ENCODE measurements at places on chromosomes 12 and 14.

- no peak for DNase-seq
These were observed 14.3 kb downstream of the PGF start for GRCh38 chr14:74940956-74941565.

GRCh38 chr12:51951843-51952722 is 584 bp downstream of the ACVR1B start:
- no peak for DNase-seq

DNA sequence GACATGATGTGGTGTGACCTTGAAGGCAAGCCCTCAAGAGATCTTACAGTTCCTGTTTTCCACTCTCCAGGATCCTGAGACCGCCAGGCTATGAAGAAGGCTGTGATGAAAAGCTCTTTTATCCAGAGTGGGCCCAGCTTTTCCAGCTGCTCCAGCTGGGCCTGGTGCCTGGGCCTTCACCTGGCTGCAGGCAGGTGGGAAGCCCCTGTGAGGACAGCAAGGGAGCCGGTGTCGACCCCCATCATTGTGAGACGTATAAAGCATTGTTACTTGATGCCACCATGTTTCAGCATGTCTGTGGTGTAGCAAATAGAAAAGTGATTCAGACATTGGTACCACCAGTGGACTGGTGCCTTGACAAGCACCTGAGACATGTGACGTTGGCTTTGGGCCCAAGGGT is 190.2 kb downstream of the KIF26A start:
- no peak for DNase-seq

DNA sequence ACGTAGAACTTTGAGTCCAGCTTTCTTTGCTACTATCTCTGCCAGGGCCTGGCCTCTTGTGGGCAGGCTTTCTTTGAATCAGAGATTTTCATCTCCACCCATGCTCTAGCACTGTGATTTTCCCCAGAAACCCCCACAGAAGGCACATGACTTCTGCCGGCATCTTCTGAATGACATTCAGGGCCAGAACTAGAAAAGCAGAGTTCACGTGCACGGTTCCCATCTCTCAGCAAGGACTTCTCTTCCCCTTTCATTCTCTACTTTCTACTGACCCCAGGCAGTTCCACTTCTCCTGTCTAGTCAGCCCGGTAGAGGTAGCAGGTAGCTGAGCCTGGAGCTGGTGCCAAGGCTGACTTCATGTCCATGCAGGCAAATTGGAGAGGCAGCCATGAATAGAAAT is 26.9 kb downstream of the BATF start:
- no peak for DNase-seq

GRCh38 chr12:1692895-1693610 is 2.2 kb downstream of the ADIPOR2 start:
- DNase-seq = no peak

GRCh38 chr14:93906341-93907329 is 20.5 kb upstream of the FAM181A start:
- peak; percentile 24 for DNase-seq

DNA sequence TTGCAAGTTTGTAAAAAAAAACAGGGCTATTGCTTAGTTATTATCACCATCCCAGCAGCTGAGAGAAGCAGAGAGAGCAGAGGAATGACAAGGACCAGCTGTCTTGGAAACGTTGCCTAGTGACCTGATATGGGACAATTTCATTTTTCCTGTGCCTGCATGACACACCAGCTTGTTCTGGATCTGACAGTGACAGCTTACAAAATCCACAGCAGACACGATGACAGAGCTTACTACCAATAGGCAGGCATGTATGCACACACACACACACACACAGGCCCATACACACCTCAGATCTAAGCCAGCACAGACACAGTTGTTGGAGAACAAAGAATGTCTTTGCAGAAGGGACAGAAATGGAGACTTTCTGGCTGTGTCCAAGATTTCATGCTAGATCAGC is 25.4 kb downstream of the HSPB8 start:
- DNase-seq = no peak

DNA sequence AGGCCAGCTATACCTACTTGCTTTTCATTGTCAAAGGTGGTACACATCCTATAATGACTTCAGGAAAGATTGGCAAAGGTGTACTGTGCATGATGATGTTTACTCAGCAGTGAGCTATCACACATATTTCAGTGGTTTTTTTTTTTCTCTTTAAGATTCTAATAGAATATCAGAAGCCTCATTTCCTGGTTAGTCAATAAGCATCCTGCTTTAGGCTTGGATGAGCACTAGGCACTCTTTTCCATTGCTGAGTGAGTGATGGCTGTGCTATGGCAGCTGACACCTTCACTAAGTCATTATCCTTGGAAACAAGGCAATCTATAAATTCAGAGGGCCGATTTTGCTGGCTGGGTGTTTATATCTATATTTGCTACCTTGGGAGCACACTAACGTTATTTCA is 161.1 kb upstream of the RASSF8 start:
- DNase-seq = no peak

GRCh38 chr12:98352218-98352811 is 163.1 kb upstream of the TMPO start:
- no peak for DNase-seq

DNA sequence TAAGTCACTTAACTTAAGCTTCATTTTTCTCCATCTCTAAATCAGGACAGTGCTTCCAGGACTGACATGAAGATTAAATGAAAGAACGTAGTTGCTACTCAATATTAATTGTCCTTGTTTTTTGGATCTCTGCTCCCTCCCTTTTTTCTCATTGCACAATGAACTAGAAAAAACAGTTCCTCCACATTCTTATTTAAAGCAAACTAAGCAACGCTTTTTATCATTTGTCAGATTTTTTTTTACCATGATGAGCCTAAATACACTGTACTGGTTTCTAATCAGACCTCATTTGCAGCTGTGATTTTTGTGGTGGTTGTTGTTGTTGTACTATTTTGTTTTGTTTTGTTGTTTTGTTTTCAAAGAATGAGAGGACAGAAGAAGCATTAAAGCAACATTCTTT is 23.2 kb upstream of the PARP11 start:
- no peak for DNase-seq

DNA sequence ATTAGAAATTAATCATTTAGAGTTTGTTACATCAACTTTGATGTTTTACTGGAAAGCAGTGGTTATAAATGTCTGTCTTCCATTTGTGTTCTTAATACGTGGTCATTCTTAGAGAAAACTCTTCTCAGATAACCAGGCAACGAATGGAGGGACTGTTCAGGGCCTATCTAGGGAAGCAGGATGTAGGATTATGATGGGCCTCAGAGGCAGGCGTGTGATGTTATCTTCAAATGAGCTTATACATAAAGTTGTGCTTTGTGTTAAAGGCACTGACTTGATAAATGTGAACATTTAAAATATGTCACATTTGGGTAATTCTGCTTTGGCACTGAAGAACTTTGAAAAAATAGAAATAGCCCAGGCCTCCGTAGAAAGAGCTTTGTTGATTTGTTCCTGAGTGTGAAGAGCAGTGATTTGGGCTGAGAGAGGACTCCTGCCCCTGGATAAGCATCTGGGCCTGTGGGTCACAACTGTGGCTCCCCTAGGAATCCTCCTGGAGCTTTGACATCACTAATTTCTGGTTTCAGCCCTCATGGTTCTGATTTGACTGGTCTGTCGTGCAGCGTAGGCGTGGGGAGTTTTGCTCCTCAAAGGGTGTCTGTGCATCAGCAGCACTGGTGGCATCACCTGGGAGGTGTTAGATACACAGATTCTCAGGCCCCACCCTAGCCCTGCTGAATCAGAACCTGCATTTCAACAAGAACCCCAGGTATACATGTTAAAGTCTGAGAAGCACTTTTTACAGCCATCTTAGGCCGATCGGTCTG is 55.4 kb downstream of the SAMD4A start:
- DNase-seq = no peak

DNA sequence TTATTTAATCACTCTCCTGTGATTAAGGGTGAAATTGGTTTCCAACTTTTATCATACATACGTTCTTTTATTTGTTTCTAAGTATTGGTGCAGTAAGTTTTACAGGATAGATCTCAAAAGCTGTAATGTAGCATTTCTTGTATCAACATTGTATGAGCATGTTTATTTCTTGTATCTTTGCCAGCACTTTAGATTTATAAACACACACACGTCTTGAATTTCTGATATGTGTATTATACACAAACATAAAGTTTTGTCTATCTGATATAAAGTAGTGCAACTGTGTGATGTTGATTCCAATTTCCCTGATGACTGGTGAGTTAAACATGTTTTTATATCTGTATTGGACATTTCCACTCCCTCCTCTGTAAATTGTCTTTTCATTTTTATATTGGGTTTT is 134.7 kb downstream of the NOVA1 start:
- no peak for DNase-seq

- no peak for DNase-seq
These were observed 190.1 kb upstream of the PRMT8 start for GRCh38 chr12:3300833-3301401.

GRCh38 chr12:1927751-1928351 is 9.4 kb upstream of the CACNA2D4 start:
- no peak for DNase-seq

DNA sequence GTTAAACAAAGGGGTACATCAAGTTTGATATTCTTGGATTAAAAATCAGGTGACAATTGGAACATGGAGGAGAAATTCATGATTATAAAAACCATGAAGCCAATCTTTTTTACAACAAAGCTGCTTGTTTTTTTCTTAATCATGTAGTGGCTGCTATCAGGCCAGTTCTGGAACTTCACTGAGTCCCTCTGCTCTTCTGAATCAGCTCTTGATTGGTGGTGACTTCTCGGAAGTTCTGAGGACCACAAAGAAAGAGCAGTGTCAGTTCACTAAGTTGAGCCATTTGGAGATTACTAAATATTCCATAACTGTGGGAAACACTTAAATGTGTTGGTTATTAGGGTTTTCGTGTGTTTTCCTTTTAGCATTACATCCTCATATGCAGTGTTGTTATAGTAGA is 8.5 kb downstream of the EIF4B start:
- DNase-seq = no peak

GRCh38 chr12:108949976-108950375 is 70.1 kb downstream of the DAO start:
- DNase-seq = no peak

GRCh38 chr14:95601650-95602049 is 66.8 kb downstream of the GLRX5 start:
- DNase-seq = no peak

GRCh38 chr14:61561657-61562276 is 133.5 kb upstream of the HIF1A start:
- DNase-seq = no peak

GRCh38 chr12:28938581-28939235 is 210.4 kb upstream of the FAR2 start:
- DNase-seq = no peak

GRCh38 chr14:63266106-63266505 is 52.6 kb downstream of the GPHB5 start:
- no peak for DNase-seq

DNA sequence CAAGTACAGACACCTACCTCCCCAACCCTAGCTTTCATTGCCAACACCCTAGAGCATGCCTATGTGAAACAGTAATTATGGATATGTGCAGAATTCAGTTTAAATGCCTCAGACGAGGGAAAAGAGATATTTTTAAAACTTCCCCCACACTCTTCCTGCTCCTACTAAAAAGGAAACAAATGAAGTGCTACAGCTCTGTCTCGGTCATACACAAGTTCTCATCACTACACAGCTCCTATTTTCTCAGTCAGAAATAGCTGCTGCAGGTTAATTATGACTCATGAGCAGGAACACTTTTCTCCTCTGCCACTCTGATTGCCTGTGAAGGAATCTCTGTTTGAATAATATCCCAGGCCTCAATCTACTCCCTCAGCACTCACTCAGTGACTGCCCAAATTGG is 703.6 kb upstream of the FLRT2 start:
- DNase-seq = no peak

GRCh38 chr12:5656836-5657235 is 224.9 kb downstream of the NTF3 start:
- no peak for DNase-seq

GRCh38 chr12:128068211-128068610 is 198.8 kb upstream of the TMEM132C start:
- DNase-seq = no peak

GRCh38 chr12:13379531-13380188 is 183.1 kb downstream of the EMP1 start:
- DNase-seq = no peak

- DNase-seq = no peak
These were observed 3.8 kb downstream of the C14orf93 start for GRCh38 chr14:23006188-23006534.

DNA sequence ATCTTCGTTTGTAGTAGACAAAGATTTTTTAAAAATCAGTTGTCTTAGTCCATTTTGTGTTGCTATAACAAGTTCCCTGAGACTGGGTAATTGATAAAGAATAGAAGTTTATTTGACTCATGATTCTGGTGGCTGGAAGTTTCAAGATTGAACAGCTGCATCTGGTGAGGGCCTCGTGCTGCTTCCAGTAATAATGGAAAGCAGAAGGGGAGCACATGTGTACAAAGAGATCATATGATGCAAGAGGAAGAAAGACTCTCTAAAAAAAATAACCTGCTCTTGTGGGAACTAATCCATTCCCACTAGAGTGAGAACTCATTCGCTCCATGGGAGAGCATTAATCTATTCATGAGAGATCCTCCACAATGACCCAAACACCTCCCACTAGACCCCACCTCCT is 24.8 kb downstream of the MUCL1 start:
- DNase-seq = no peak

DNA sequence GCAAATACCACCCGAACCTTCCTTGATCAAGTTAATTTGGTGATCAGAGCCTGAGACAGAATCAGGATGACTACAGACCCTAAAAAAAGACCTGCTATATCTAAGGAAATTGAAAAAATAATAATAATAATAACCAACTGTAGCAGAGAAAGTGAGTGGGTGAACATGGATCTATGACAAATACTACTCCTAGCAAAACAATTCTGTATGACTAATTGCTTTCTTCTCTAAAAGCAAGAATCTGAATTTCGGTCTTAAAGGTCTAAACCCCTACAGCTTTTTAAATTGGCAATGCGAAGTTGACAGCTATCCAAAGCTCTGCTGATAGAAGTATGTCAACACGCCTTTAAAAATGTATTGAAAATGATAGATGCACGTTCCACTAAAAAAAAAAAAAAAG is 102.2 kb downstream of the PRKAB1 start:
- no peak for DNase-seq
